ENCODE measurements at places on chromosomes 6 and 20.

DNA sequence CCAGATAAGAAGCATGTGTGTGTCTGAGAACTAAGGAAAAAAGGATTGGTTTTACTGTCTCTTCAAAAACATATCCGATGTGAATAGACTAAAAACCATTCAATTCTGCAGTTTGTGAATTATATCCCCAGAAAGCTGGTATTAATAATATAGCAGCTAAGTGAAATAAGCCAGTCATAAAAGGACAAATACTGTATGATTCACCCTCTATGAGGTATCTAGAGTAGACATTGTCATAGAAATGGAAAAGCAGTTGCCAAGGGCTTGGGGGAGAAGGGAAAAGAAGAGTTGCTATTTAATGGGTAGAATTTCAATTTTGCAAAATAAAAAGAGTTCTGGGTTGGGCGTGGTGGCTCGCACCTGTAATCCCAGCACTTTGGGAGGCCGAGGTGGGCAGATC, 137.5 kb downstream of the ATXN1 start:
- no peak for DNase-seq

DNA sequence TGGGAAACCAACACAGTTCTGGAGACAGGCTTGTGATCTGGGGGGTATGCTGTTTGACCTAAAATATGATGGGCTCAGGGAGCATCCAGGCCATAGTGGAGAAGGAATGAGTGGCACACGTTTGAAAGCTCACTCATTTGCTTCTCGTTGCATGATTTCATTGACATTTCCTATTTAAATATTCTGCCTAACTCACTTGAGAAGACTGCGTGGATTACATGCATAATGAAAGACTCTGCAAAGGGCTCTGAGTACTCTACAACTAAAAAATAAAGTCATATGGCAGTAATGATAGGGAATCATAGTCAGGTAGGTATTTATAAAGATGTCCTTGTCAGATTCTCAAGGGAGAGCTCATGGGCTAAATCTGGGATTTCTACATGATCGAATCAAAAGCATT, 117.9 kb downstream of the LAMP5 start:
- no peak for DNase-seq

GRCh38 chr20:64138276-64138815, 25.9 kb upstream of the MYT1 start:
- DNase-seq = no peak

GRCh38 chr6:43812850-43813578, 43.0 kb downstream of the VEGFA start:
- DNase-seq = no peak

Data from forelimb muscle (tissue), 1 donor.